Stimulated activated CD4-positive, alpha-beta T cell treated with anti-CD3 and anti-CD28 coated beads, Interleukin-2, amount 100 ng/mL, for 4 hours (primary cell): ENCODE measurements at places on chromosomes 2 and 18.

GRCh38 chr2:8575038-8575833, 106.6 kb upstream of the ID2 start:
- DNase-seq = peak; percentile 17

- DNase-seq = no peak
Observed at GRCh38 chr2:156110890-156111289, 221.6 kb downstream of the NR4A2 start.

DNA sequence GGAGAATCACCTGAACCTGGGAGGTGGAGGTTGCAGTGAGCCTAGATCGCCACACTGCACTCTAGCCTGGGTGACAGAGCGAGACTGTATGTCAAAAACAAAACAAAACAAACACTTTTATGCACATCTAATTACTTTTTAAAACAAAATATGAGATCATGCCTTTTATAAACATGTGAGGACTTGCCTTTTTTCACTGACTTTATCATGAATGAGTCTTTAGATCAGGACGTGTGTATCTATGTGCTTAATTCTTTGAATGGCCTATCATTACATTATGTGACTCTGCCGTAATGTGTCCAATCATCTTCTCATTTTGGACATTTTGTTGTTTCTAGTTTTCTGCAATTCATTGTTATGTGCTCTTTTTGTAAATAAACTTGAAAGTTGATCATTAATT, 58.7 kb downstream of the FAM117B start:
- no peak for DNase-seq

GRCh38 chr2:113967272-113967671, 77.4 kb downstream of the ACTR3 start:
- no peak for DNase-seq

DNA sequence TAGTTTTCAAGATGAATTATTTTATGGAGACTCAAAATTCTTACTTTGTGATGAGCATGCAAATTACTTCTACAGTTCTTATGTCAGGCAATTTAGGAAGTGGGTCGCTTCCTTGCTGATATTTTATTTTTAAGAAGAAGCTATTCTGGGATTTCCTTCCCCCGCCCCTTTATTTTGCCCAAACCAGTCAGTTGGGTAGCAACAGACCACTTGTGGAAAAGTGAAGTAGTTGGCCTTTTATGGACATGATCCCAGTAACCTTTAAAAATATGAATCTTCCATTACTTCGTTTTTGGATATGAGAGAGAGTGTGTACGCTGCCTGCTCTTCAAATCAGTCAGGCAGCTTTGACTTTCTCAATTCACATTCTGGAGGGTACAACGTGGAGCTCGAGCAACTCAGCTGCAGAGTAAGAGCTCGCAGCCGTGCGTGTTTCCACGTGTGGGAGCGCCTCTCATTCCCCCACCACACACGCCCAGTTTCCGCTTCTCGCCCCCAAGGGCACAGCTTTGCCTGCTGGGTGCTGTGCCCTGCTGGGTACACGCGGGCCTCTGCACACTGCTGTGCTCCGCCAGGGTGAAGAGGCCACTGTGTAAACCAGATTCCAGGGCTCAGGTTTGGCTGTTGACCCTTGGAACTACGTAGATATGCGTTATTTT, 92.6 kb downstream of the ITGB1BP1 start:
- no peak for DNase-seq

DNA sequence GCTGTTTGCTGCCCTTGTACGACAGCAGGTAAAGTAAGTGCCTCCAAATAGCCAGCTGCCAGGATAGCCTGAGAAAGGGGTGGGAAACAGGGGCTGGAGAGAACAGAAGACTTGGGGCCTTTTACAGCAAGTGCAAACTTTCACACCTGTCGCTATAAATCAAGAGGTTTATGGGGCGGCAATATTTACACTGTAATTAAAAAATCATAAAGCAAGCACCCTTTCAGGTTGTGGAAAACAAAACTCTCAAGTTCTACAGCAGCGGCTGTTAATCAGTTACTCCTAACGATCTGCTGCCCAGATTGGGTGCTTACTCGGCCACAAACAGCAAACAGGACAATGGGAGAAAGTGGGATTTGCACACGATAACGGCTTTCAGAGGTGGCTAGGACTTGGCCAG, 359.5 kb upstream of the ETAA1 start:
- no peak for DNase-seq

- no peak for DNase-seq
Observed at GRCh38 chr18:72700961-72701710, 157.0 kb upstream of the CBLN2 start.

GRCh38 chr2:76154981-76155380, 444.3 kb upstream of the GCFC2 start:
- no peak for DNase-seq

GRCh38 chr18:5425721-5426120, 118.1 kb downstream of the EPB41L3 start:
- DNase-seq = no peak

- DNase-seq = no peak
Observed at GRCh38 chr18:51350081-51350480, 152.6 kb upstream of the MEX3C start.

GRCh38 chr2:144517866-144518747, 1.8 kb downstream of the ZEB2 start:
- DNase-seq = no peak

DNA sequence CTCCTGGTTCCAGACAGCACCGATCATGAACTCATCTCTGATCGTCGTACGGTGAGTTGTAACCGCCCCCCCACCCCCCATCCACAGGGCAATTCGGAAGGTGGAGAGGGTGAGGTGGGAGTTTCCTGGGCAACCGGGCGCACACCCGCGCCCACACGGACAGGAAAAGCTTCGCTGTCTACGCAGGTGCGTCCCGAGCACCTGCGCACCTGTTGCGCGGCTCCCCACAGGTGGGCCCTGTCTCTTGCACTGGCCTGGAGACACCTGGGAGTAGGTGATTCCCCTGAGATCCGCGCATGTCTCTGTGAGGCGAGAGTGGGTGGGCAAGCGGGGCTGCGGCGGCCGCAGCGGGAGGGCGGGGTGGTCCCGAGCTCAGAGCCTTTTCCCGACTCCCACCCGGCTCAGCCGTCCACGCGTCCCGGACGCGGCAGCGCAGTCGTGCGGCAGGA, 459 bp upstream of the ATP6V1C2 start:
- DNase-seq = no peak

DNA sequence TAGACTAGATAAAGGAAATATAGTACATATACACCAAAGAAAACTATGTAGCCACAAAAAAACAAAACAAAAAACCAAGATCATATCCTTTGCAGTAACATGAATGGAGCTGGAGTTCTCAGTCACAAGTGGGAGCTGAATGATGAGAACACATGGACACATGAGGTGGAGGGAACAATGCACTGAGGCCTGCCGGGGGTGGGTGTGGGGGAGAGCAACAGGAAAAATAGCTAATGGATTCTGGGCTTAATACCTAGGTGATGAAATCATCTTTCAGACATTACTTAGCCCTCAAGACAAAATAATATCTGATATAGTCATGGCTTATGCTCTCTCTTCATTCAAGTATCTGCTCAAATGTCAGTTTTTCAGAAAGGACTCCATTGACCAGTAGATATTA, 930.6 kb downstream of the LRP1B start:
- DNase-seq = no peak

DNA sequence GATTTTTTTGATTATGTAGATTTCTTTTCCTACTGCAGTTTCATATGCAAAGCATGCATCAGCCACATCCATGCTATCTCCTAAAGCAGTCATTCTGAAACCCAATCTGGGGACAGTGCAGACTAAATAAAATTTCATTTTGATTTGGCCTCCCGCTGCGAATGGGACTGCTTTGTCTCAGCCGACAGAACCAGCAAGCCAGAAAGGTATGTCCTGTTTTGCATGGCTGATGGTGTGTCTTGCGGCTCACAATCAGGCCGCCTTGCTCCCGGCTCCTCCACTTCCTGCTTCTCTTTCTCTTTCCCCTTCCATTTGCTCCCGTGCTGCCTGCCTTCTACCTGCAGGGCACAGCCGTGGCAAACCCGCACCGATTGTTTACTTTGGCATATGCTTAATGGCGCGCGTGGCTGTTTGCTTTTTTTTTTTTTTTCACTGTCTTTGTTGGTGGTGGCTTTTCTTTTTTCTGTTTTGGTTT, 419.6 kb upstream of the POU3F3 start:
- no peak for DNase-seq

GRCh38 chr2:149627111-149627801, 39.7 kb upstream of the MMADHC start:
- DNase-seq = no peak

GRCh38 chr2:232529806-232530547, 4.0 kb downstream of the CHRND start:
- no peak for DNase-seq

GRCh38 chr2:43018179-43019024, 208.0 kb downstream of the ZFP36L2 start:
- no peak for DNase-seq

DNA sequence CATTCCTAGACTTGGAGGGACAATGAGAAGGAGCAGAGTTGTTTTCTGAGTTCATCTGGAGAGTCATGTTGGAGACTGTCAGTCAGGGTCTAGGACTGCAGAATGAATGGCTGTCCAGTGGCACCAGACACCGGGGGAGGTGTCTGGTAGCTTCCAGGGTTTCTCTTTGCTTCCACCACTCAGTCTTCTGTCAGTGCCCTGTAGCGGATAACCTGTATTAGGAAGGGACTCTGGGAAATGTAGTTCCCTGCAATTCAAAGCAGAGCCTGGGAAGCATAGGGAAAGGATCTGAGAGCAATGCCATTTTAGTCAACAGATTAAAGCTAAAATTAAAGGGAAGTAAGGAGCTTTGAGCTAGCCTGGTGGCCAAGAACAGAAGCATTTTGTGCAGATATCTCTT, 257.9 kb downstream of the THSD7B start:
- DNase-seq = no peak

- DNase-seq = no peak
Observed at GRCh38 chr2:47504174-47504810, 101.3 kb downstream of the MSH2 start.

DNA sequence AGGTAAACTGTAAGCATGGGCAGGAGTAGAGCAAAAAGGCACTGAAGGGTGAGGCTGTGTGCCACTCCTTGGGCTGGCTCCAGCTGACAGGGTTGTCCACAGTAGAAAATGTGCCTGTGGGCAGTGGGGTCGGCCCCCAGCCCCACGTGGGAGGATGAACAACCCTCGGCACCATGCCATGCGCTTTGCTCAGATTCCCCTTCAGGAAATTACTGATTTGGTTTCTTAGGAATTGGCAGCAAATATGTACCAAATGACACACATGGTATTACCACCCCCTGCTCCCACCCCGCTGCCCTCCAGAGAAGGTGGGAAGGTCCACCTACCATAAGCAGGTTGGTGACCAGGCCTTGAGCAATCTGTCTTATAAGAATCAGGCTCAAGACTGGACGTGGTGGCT, 13.6 kb downstream of the ADCY3 start:
- DNase-seq = no peak

DNA sequence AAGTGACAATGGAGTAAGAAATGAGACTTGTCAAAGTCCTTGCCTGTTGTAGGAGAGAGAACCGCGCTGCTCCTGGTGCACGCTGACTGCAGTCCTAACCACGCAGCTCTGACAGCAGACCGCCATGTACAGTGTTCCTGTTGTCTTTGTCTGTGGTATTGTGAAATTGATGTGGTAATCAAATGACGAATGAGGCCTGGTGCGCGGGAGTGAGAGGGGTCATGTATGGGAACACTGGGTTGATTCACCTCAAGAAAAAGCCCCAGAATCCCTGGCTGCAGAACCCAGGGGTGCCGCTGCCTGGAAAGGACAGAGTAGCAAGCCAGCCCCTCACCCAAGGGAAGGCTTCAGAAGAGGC, 64.0 kb downstream of the INPP4A start:
- DNase-seq = peak; percentile 57

DNA sequence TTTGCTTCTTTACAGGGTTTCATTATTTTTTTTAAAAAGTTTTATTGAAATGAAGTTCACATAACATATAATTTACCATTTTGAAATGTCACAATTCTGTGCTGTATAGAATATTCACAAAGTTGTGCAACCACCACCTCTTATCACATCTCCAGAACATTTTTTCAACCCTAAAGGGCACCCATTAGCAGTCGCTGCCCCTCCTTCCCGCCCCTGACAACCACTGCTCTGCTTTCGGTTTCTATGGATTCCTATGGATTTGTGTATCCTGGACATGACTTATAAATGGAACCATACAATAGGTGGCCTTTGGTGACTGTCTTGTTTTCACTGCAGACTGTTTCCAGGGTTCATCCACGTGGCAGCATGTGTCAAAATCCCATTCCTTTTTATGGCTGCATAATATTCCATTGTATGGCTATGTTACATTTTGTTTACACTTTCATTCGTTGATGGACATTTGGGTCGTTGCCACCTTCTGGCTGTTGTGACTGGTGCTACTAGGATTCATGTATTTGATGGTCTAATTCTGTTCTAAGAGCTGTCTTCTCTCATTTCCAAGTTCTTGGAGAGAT, 52.6 kb downstream of the SH3BP4 start:
- no peak for DNase-seq

- DNase-seq = no peak
Observed at GRCh38 chr2:220134756-220135534, 507.5 kb downstream of the SLC4A3 start.

DNA sequence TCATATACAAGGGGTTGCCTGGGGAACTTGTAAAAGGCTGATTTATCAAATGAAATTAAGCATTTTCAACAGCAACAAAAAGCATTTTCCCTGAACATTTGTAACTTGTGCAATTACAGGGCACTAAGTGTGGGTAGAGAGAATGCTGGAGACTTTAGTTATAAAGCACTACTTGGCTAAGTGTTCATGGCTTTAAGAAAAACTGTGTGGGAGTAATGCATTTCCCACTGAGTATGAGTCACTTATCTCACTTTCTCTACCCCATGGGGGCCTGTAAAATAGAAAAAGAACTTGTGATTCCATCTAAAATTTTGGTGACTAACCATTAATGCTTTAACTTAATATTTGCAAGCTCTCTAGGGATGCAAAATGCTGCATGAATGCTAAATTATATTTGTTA, 193.4 kb downstream of the CCDC102B start:
- no peak for DNase-seq

- no peak for DNase-seq
Observed at GRCh38 chr2:22450831-22451230, 934.1 kb upstream of the KLHL29 start.

DNA sequence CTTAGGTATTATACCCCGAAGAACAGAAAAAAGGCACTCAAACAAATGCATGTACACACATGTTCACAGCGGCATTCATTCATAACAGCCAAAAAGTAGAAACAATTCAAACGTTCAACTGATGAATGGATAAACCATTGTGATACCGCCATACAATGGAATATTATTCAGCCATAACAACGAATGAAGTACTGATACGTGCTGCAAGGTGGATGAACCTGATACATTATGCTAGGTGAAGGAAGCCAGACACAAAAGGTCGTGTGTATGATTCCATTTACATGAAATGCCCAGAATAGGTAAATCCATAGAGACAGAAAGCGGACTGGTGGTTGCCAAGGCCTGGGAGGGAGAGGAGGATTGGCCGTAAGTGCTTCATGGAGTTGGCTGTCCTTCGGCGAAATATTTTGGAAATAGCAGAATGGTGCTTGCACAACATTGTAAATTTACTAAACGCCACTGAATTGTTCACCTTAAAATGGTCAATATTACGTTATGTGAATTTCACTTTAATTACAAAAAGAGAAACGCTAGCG, 750 bp upstream of the RMP24 start:
- no peak for DNase-seq

GRCh38 chr2:47075361-47076125, 79.6 kb downstream of the STPG4 start:
- DNase-seq = no peak
